ENCODE measurements at places on chromosomes 3 and 15.

DNA sequence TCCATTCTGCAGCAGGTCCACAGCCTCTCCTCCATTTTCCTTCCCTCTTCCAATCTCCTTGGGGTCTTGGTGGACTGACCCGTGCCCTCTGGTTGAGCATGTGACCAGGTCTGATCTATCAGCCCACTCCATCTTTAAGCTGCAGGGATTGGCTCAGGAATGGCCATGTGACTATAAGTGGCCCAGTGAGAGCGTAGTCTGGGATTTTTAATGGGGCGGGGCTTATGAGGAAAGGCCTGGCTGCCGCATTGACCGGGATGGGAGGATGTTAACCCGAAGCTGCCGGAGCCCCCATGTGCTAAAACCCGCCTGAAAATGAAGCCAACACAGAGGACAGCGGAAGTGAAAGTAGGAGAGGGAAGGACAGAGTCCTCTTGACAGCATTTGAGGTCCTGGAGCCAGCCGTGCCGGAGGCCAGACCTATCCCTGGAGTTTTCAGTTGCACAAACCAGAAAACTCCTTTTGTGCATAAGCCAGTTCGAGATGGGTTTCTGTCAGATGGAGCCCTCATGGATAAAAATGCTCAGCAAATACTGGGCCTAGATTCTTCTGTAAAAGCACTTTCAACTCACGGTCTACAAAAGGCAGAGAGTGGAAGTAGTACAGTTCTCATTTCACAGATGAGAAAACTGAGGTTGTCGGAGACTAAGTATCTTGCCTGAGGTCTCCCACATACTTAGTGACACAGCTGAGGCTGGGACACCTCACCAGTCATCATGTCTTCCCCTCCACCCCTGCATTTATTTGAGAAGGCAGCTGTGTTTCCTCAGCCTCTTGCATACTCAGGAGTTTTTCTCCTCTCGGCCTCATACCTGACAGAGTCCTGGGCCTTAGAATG lies 61.9 kb downstream of the ATP2B2 start:
- no peak for DNase-seq

GRCh38 chr3:177429771-177430170 lies 232.5 kb upstream of the TBL1XR1 start:
- no peak for DNase-seq

DNA sequence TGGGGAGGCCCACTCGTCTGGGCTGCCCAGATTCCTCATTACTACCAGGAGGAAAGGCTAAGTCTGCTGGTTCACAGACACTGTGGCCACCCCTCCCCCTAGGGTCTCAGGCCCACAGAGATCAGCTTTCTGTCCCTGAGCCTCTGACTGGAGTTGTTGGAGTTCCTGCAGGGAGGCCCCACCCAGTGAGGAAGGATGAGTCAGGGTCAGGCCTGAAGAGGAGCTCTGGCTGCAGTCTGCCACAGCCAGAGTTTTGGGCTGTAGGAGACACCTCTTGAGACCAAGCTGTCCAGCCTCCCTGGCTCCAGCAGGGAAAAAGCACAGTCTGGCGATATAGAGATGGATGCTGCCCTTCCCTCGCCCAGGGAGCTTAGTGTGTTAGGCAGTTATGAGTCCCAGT lies 720.9 kb upstream of the SEMA6D start:
- no peak for DNase-seq

GRCh38 chr15:66574596-66574950 lies 8.8 kb upstream of the LCTL start:
- DNase-seq = no peak

- DNase-seq = peak; percentile 31
Measured at GRCh38 chr15:85474700-85475316, 94.4 kb downstream of the AKAP13 start.

- no peak for DNase-seq
Measured at GRCh38 chr15:48365575-48365974, 34.3 kb downstream of the DUT start.

GRCh38 chr3:47847260-47847659 lies 44.3 kb downstream of the DHX30 start:
- no peak for DNase-seq

GRCh38 chr15:62391641-62392262 lies 226.7 kb upstream of the C2CD4B start:
- peak; percentile 68 for DNase-seq

DNA sequence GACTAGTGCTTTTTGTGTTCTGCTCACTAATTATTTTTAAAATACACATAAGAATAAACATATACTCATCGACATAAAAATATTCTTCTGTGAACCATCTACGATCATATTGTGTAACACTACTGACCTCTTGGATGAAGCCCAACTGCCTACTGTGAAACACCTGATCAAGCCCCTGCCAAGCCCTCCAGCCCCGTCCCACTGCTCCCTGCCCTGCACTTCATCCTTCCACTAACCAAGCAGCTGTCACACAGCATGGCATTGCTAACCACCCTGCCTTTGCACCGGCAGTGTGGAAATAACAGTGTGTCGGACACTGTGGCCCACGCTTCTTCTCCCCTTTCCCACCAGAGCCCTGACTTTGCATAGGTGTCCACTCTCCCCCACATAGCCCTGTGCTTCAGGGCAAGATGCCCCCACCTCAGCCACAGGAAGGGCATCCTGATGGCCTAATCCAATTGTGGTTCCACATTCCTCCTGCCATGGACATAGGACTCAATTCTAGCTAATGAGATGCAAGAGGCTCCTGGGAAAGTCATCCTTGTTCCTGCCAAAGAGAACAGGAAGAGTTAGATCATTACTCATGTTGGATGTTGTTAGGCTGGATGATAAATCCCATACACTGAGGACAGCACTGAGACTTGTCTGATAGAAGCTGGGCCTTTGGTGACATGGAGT lies 35.0 kb upstream of the ARID3B start:
- peak; percentile 65 for DNase-seq

DNA sequence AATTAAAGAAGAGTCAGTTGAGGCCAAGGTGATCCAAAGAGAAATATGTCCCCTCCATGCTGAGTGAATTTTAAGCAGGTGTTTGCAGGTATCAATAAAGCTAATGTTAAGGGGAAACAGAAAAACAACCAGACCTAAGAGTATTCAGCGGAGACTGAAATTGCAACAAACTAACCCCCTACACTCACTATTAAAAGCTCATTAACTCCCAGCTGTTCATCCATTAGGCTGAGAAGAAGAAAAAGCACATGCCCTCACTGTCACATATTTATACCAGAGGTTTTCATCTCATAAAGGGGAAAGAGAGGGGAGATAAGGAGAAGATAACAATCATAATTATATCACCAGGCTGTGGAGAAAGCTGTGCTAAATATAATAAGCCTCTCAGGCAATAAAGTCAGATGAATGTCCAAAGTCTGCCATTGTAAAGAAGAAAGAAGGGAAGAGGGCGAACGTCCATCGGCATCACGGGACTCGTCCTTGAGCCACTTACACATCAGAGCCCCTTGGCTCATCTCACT lies 145.2 kb downstream of the TAFA4 start:
- DNase-seq = no peak

GRCh38 chr15:40046721-40047414 lies 7.9 kb upstream of the SRP14 start:
- peak; percentile 76 for DNase-seq

GRCh38 chr3:126529585-126530170 lies 5.7 kb downstream of the CHST13 start:
- no peak for DNase-seq

DNA sequence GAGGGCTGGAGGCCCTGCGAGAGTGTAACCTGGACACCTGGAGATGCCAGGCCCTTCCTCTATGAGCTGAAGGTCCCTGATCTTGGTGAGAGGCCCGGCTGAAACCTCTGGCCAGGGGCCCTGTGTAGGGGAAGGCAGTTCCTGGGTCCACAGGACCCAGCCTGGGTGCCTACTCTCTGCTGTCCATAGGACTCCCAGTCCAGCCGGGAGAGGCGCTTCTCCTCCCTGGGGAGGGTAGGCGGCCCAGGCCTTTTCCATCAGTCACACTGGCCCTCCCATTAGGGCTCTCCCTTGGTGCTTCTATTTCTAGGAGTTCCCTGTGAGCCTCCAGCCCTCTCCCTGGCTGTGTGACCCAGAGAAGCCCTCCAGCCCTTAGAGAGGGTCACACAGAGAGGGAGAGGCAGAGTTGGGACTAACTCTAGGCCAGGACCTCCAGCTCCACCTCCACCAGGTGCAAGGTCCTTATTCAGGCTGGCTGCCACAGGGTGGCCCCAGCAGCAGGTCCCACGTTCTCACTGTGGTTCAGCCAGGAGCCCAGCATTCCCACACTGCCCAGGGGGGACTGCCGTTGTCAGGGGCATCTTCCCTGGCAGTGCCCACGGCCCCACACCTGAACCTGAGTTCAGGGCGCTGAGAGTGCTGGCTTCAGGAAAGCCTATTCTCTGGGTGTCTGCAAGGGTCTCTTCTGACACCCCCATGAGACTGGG lies 146.8 kb downstream of the SMAD6 start:
- no peak for DNase-seq

GRCh38 chr3:126541628-126542339 lies 16.9 kb downstream of the C3orf22 start:
- no peak for DNase-seq

GRCh38 chr3:171516765-171517164 lies 56.6 kb upstream of the TNIK start:
- no peak for DNase-seq

DNA sequence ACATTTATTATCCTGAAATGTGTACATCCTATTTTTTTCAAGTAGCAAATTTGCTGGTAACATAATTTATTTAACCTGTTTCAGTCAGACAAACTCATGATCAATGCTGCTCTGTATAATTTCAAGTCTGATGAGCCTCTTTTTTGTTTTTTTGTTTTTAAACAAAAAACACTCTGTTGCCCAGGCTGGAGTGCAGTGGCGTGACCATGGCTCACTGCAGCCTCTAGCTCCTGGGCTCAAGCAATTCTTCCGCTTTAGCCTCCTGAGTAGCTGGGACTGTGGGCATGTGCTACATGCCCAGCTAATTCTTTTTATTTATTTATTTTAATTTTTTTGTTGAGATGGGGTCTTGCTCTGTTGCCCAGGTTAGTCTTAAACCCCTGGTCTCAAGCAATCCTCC lies 40.1 kb upstream of the CAPN3 start:
- DNase-seq = no peak

- DNase-seq = peak; percentile 69
Measured at GRCh38 chr3:156174229-156174847, 54.0 kb downstream of the KCNAB1 start.

GRCh38 chr3:134704556-134704955 lies 53.7 kb upstream of the KY start:
- no peak for DNase-seq

- DNase-seq = no peak
Measured at GRCh38 chr3:18544146-18544545, 119.0 kb upstream of the SATB1 start.

DNA sequence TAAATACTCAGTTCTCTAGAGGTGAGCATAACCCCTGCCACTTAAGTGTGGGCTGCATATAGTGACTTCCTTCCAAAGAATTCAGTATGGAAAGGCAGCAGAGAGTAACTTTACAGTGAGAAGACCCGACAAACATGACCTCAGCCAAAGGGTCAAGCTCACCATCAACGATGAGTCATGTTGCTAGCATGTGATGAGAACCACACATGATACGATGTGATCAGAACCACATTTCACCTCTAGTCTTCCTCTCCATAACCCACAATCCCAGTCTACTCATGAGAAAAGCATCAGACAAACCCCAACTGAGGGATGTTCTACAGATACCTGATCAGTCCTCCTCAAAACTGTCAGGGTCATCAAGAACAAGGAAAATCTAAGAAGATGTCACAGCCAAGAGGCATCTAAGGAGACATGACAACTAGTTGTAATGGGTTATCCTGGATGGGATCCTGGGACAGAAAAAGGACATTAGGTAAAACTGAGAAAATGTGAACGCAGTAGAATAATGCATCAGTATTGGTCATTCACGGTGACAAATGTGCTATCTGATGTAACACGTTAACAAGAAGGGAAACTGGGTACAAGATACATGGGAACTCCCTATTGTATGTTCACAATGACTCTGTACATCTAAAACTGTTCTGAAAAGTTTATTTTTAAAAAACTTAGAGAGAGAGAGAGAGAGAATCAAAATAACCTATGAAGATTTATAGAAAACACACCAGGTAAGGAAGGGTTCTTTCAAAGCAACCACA lies 28.3 kb downstream of the SEC61A1 start:
- DNase-seq = peak; percentile 96

DNA sequence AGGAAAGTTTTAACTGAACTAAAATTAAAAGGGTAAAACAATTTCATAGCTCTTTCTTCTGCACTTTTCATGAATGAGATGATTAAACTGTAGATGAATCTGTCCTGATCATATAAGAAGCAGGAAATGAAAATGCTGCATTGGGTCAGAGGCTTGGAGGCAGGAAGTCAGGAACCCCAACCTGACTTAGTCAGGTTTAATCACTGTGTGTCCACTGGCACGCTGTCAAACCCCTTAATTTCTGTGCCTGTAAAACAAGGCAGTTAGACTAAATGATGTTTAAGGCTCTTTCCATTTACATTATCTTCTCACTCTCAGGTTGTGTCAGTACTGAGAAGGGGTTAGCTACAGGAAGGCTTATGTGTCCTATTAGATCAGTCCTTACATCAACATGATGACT lies 193.3 kb upstream of the TTC14 start:
- DNase-seq = no peak

DNA sequence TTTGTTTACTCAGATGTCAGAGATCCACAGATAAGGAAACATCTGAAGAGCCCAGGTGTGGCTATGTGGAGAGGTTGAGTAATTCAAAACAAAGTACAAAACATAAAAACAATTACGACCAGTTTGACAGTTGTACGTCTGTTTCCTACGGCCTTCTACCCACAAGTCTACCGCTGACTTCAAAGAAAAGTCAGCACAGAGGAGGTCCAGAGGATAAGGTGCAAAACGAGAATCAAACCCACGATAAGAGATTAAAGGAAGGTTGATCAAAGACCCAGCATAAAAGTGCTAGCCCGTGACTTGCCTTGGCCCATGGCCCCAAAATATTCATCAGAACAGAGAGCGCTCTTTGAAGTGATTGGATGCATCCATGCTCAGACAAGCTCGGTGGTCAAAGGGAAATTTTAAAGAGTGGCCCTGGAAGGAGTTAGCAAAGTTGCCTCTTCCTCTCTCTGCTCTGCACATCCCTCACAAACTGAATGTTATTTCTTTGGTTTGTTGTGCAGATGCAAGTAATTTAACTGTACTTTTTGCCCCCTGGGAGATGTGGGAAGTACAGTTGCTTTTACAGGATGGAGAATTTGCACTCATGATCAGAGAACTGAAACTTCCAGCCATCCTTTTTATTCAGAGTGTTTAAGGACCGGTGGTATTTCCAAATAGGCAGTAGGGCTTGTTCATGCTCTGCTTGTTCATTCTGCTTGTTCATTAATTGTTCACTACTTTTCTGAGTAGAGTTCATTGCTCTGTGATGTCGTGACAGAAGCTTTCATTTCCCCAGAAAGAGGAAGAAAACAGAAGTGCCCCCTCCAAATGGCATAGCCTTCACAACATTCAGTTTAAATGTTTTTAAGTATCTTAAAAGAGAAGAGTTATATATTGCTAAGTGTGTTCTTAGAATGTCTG lies 31.1 kb downstream of the MME start:
- DNase-seq = no peak

GRCh38 chr3:120659285-120659684 lies 22.8 kb downstream of the HGD start:
- DNase-seq = no peak

- DNase-seq = no peak
Measured at GRCh38 chr3:53936347-53936746, 44.7 kb upstream of the SELENOK start.
